Activated naive CD4-positive, alpha-beta T cell treated with anti-CD3 and anti-CD28 coated beads, Interleukin-2, amount 10 ng/mL, durations not matched to agents 5 hours and 36 hours (primary cell): ENCODE measurements at places on chromosomes 6 and 20. TPM values are rescaled to one million over a fixed set of nuclear protein-coding genes. Genes with fewer than 3 reads are reported as not detected.

The ADNP gene
- 68.0 TPM for total RNA-seq

The ELMO2 gene
- 72.5 TPM for total RNA-seq

The SOBP gene
- not detected for total RNA-seq

The CCN6 gene
- not detected for total RNA-seq

The SLC2A10 gene
- total RNA-seq, result not detected

The TUBB gene
- 1,002 TPM for total RNA-seq

The CFB gene
- total RNA-seq, result not detected

The NR2E1 gene
- total RNA-seq, result not detected
